Central memory CD8-positive, alpha-beta T cell (primary cell): ENCODE measurements at places on chromosomes 1 and 21.

- DNase-seq: no peak
These were observed 51.1 kb downstream of the HSF2BP start for GRCh38 chr21:43608225-43608624.

DNA sequence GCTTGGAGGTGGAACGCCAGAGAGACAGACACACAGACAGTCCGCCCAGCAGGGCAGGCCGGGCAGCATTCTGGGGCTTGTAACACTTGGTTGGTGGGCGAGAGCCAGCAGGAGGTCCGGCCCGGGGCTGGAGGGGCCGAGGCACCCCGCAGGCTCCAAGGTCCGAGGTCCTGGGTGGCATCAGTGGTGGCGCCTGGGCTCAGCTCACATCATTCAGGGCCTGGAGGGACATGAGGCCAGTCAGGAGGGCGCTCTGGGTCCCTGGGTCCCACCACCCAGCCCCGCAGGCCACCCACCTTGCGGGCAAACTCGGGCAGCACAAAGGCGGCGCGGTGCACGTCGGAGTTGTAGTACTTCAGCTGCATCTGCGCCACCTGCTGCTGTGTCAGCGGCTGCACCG, 5.2 kb downstream of the SRM start:
- DNase-seq: no peak

- no peak for DNase-seq
These were observed 187.8 kb upstream of the PTBP2 start for GRCh38 chr1:96533820-96534219.

GRCh38 chr1:157312082-157312812, 174.1 kb upstream of the ETV3 start:
- DNase-seq: no peak

DNA sequence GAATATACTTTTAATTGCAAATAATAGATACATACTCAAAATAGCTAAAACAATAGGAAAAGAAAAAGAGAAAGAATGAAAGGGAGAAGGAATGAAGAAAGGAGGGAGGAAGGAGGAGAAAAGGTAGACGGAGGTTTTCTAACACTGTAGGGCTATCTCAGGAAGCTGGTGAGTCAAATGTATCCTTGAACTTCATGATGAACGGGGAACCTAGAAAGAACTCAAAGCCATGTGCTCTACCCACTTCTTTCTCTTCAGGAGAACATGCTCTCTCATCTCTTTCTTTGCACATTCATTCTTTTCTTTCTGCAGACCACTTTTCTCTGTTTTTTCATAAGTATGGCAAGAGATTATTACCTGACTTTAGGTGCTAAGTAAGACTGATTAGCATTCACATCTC, 37.3 kb upstream of the ZNF644 start:
- DNase-seq: no peak

GRCh38 chr1:84665703-84666317, 24.5 kb downstream of the SSX2IP start:
- no peak for DNase-seq

GRCh38 chr1:239899747-239900146, 191.9 kb upstream of the FMN2 start:
- no peak for DNase-seq

DNA sequence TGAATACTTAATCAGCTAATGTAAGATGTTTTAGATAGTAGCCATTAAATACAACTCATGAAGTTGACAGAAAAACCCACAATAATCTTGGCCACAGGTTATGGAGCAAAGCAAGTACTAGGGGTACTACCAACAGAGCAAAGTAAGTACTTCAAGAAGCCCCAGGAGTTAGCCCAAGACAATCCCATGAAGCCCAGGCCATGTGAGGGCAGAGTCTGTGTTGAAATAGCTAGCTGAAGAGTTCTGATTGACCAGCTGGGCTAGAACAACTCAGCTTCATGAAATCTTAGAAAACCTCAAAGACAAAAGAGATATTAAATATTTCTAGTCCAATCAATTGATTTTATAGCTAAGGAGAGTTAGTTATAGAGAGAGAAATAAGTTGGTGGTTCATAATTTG, 212.9 kb upstream of the HOOK1 start:
- no peak for DNase-seq

- no peak for DNase-seq
These were observed 37.2 kb upstream of the SCCPDH start for GRCh38 chr1:246687002-246687401.

- peak; percentile 67 for DNase-seq
These were observed 1.1 kb downstream of the GFI1 start for GRCh38 chr1:92485381-92486250.

GRCh38 chr1:93848350-93848883, 30.6 kb downstream of the DNTTIP2 start:
- no peak for DNase-seq

GRCh38 chr1:241531195-241532161, 700 bp upstream of the KMO start:
- DNase-seq: no peak

DNA sequence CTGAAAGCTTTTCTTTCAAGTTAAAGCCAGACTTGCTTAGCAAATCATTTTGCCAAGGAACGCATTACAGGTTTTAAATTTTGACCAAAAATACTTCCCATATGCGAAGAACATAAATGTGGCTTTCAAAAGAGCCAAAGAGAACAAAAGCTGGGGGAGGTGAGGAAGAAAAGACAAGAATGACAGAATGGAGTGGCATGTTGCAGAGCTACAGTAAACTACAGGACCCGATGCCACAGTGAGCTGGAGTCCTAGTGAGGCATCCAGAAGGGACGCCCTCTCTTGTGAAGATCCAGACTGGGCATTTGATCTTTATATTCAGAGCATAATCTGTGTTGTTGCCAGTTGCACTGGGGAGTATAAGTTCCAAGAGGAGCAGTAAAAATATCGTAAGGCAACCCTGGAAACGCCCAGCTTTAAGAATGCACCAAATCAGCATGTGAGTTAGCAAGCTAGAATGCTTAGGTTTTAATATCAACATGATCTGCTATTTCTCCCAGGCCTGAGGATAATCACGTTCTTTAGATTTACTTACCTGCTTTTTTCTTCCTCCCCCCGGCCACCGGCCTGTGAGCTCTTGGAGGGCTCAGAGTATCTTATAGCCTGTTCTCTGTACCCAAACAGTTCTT, 48.4 kb upstream of the HOOK1 start:
- no peak for DNase-seq

DNA sequence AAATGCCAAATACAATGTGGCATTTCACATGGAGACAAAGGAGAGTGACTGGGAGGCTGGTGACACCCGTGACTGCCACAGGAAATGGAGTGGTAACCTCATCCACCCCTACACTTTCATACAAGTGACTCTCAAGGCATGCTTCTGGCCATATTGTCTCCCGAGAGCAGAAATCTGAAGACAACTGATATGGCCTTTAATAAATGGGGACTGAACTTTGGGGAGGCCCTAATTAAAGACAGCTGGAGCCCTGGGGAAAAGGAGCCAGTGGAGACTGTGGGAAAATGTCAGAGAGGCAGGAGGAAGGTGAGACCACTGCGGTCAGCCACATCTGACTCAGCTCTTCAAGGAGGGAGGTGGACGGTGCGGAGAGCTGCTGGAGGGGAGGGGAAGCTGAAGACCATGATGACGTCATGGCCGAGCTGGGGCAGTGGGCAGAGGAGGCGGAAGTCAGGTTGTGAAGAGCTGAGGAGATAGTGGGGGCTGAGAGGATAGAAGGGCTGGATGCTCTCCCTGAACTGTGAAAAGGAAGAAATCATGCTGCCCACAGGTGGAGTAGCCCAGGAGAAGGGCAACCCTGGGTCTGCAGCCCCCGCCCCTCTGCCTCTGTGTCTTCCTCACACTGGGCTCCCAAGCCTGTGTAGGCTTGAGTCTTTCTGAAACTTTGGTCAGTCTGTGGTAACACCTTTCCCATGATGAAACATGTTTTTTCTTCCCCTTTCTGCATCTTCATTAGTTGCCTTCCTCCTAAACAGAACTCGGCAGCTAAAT, 14.0 kb upstream of the NCF2 start:
- no peak for DNase-seq

DNA sequence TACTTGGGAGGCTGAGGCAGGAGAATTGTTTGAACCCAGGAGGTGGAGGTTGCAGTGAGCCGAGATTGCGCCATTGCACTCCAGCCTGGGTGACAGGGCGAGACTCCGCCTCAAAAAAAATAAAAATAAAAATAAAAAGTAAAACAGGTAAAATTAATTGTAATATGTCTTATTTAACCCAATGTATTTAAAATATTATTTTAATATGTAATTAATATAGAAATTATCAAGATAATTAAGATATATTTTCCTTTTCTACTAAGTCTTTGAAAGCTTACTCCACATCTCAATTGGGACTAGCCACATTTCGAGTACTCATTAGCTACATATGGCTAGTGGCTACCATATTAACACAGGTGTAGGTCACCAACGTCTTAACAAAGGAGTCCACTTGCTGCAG, 61.6 kb upstream of the IPO9 start:
- DNase-seq: no peak

GRCh38 chr1:186512698-186513457, 52.0 kb upstream of the PDC start:
- no peak for DNase-seq

DNA sequence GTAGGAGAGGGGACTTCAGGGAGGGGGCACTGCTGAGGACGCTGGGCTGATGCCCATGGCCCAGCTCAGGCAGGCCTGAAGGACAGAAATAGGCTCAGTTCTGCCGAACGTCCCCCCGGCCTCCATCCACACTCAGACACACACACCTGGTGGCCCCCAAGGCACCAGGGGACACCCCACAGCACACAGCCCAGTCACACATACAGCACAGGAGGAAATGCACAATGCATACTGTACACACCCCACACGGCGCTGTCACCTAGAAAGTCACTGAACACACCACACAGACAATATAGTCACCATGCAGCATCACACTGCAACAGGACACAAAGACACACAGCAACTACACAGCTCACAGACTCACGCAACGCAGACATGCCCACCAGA, 562 bp downstream of the SYTL1 start:
- DNase-seq: no peak

GRCh38 chr1:171292799-171293198, 21.2 kb upstream of the FMO4 start:
- DNase-seq: no peak

DNA sequence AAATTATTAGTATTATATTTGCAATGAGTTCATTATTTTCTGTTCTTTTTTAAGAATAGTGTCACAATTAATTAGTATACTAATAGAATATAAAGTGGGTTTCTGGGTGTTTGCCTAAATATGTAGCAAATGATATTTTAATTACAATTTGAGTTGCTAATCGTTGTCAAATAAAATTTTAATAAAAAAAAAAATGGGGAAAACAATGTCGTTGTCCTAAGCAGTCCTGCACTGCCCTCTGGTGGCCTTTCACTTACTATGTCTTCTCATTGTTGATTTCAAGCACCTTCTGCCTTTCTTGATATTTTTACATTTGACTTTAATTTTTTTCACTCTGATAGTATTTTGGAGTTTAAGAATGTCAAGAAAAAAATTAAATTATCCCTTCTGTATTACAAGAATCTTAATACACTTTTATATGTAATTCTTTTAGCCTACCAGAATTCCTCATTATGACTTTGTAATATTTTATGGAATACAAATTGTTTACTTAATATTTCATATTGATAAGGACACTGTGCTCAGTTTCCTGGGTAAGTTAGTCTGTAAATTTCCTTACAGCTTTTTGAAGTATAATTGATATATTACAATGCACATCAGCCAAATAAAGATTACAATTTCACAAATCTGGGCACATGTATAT, 104.5 kb upstream of the FMN2 start:
- no peak for DNase-seq

DNA sequence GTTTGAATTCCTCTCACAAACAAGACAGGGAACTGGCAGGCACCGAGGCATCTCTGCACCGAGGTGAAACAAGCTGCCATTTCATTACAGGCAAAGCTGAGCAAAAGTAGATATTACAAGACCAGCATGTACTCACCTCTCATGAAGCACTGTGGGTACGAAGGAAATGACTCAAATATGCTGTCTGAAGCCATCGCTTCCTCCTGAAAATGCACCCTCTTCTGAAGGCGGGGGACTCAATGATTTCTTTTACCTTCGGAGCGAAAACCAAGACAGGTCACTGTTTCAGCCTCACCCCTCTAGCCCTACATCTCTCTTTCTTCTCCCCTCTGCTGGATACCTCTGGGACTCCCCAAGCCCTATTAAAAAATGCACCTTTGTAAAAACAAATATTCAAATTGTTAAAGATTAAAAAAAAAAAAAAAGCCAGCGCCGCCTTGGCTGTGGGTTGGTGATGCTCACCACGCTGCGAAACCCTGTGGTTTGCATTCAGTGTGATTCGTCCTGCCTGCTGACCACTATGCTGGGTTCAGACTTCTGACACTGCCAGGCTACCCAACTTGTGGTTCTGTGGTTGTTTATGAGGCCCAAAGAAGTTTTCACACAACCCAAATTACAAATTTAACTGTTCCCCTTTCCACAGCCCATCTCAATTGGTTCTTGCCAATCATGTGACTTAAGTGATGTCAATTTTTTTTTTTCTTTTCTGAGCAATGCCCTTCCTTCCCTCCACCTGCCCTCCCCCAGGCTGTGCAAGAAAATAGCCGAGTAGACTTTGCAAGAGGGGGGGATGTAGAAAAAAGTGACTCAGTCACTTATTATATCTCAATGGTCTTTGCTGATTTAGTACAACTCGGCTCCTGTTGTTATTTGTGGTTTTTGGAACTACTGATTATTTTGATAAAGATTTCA, at the start of gene RUNX1:
Gene RUNX1, minus strand, starts transcription at position 597 of the 912 bp plus-strand sequence.
- peak; percentile 85 for DNase-seq

GRCh38 chr1:2313651-2314261, 77.6 kb downstream of the MORN1 start:
- DNase-seq: no peak

- DNase-seq: no peak
These were observed 42.6 kb upstream of the HMGB4 start for GRCh38 chr1:33821291-33821690.

DNA sequence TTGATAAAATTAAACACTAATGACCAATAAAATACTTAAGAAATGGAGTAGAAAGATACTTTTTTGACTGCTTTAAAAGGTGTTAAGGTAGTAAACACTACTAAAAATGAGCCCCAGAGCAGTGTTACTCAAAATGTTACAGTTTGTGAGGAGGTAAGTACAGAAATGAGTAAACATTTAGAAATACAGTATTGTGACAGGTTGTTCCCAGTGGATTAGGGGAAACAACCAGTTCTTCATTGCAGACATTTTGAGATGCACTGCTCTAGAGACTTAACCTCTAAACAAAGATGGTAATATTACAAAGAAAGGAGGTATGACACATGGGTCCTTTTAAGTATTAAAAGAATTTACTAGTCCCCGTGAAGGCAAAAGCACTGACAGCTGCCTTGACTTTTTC, 12.7 kb downstream of the DHX9 start:
- no peak for DNase-seq

- no peak for DNase-seq
These were observed 37.1 kb upstream of the MCOLN3 start for GRCh38 chr1:85085417-85085816.

DNA sequence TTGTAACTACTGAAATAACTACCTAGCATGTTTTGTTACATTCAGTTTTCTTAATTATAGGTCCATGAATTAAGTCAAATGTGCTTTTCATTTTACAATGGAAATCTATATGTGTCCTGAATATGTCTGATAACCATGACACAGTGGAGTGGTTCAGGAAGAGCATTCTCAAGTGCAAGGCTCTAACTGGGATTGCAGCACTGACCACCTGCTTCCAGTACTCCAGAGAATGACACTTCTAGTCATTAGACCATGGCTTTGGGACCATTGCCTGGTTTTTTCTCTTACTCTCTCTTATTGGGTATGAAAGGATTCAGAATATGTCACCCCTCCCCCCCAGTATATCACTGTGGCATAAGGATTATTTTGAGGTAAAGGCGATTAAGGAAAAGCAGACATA, 204.9 kb upstream of the CACYBP start:
- DNase-seq: no peak
